ENCODE measurements at places on chromosomes 5 and 9.

DNA sequence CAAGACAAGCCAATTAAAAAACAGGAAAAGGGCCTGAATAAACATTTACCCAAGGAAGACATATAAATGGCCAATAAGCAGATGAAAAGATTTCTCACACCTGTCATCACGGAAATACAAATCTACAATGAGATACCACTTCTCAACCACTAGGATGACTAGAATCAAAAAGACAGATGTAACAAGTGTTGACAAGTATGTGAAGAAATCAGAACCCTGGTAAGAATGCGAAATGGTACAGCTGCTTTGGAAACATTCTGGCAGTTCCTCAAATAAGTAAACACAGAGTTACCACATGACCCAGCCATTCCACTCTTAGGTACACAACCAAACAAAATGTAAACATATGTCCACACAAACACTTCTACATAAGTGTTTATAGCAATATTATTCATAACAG, 32.5 kb downstream of the LEAP2 start:
- DNase-seq: no peak

GRCh38 chr5:172833372-172833685, 722 bp upstream of the ERGIC1 start:
- no peak for DNase-seq

DNA sequence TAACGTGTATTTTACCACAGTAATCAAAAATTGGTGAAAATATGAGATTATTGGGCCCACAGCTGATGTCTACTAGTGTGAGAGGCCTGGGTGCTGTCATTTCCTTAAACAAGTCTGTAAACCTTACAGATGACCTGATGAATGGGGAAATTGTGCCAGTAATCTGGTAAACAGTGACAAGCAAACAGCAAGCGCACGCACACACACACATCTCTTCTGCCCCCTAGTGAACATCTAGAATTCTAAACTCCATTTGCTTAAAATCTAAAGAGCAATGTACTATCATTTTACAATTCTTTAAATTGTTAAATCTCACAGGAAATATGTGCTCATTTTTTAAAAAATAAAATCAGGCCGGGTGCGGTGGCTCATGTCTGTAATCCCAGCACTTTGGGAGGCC, 7.5 kb upstream of the RAPGEF1 start:
- DNase-seq: no peak

DNA sequence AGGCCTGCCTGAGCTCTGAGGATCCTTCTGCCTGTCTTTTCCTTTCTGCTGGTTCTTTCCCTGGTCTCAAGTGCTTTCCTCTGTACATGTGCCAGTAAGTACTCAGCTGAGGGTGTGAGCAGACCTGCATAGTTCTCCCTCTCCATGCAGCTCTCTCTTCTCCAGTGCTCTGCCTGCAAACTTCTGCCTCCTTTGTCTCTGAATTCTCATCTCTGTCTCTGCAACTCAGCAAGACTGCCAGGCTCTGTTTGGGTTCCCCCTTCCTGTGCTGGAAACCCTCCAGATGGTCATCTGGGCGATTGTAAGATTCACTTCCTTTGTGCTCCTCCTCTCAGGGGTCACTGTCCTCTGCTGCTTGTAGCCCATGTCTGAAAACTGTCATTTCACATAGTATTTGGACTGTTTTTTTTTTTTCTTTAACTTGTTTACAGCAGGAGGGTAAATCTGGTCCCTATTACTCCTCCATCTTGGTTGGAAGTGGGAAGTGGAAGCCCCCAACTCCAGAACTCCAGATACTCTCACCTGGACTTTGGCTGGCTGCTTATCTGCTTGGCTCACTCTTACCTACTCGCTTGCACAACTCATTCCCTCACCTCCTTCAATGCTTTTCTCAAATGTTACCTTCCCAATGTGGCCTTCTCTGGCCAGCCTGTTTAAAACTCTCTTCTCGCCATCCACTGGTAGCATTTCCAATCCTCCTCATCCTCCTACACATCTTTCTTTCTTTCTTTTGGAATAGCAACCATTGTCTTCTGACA, 175.3 kb upstream of the TBC1D2 start:
- DNase-seq: no peak

DNA sequence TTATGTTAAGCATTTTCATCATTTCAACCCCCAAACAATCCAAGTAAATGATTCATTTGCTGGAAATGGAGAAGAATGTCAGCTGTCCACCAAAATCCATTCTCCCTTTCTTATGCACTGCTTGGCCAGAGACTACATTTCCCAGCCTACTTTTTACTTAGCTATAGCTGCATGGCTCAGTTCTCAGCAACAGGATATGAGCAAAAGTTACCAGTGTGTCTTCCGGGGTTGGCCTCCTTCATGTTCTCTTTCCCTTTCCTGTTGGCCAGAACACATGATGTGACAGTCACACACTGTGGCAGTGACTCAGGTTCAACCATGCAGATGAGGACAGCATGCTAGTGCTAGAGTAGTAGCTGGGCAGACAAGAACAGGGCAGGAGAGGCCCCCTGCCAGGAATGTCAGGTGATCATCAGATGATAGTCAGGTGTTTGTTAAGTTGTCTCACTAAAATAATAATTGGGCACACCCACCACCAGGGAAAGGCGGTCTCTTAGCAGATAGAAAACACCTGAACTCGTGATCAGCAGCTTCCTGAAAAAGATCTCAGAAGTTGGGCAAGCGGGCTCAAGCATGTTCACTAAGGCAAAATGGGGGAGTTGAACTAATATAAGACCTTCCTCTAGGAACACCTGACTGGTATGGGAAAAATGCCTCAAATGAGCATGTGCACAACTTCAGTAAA, 12.2 kb downstream of the GPR150 start:
- peak; percentile 75 for DNase-seq

DNA sequence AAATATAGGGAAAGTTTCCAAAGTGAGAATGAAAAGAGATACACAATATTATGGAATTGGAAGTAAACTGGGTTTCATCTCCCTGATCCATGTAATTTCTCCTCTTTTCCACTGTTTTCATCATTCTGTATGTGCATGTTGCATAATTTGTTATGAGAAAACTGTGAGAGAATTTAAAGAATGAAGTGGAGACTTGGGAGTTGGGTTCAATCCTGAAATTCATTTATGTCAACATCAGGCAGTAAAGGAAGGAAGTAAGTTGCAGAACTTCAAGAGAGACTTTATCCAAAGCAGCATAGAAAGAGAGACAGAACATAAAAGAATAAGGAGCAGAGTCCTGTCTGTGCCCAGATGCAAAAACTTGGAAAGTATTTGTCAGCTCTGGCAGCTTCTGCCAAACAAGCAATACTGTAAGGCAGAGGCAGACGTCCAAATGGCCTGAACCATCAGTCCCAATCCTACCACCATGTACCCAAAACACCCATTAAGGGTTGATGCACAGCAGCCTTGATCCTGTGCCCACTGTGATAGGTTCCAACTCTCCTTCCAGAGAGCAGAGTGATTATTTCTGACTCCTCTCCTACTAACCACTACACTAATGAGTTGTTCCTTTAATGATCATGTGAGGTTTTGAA, 425.3 kb upstream of the CDH6 start:
- no peak for DNase-seq

GRCh38 chr5:110836851-110837250, 98.0 kb downstream of the SLC25A46 start:
- no peak for DNase-seq

- no peak for DNase-seq
These were observed 114.2 kb downstream of the IRX1 start for GRCh38 chr5:3709717-3710348.

DNA sequence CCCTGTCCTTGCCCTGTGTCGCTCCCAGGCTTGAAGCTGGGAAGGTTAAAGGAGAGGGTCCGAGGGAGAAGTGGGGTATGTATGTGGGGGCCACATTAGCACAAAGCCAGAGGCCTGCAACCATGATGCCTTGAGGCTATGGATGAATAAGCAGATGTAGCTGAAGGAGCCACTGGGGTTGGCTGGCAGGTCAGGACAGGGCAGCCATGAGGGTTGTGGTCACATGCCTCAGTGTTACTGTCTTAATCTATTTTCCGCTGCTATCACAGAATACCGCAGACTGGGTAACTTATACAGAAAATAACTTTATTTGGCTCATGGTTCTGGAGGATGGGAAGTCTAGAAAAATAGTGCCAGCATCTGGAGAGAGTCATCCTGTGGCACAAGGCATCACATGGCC, 9.2 kb upstream of the GRHPR start:
- no peak for DNase-seq

- no peak for DNase-seq
These were observed 713.8 kb upstream of the MEF2C start for GRCh38 chr5:89596821-89597220.

- DNase-seq: no peak
These were observed 14.1 kb upstream of the MAP3K1 start for GRCh38 chr5:56801256-56801655.

- DNase-seq: no peak
These were observed 32.1 kb downstream of the TMEM252 start for GRCh38 chr9:68508547-68508946.

GRCh38 chr5:94992325-94992724, 292.6 kb downstream of the MCTP1 start:
- no peak for DNase-seq

- peak; percentile 29 for DNase-seq
These were observed 55.3 kb downstream of the ERAP1 start for GRCh38 chr5:96752341-96753016.

DNA sequence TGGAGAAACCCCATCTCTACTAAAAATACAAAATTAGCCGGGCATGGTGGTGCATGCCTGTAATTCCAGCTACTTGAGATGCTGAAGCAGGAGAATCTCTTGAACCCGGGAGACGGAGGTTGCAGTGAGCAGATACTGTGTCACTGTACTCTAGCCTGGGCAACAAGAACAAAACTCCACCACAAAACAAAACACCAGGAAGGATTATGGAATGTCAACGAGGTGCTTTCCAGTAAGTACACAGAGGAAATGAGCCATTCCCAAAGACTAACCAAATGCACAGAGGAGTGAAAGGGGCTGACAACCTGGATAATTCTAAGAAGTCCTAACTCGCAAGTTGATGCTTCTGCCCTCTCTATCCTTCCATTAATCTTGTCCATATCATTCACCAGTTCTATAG, 126.1 kb upstream of the RETREG1 start:
- no peak for DNase-seq

- DNase-seq: no peak
These were observed 174.9 kb upstream of the GPR151 start for GRCh38 chr5:146690880-146691355.

- no peak for DNase-seq
These were observed 1530.1 kb downstream of the MAT2B start for GRCh38 chr5:165035520-165035919.

GRCh38 chr5:135921388-135921787, 25.7 kb upstream of the IL9 start:
- no peak for DNase-seq

GRCh38 chr5:100668511-100668910, 133.3 kb downstream of the FAM174A start:
- no peak for DNase-seq

- no peak for DNase-seq
These were observed 34.3 kb downstream of the ZNF462 start for GRCh38 chr9:106897236-106897635.

GRCh38 chr5:143207058-143207457, 196.4 kb downstream of the NR3C1 start:
- DNase-seq: no peak

DNA sequence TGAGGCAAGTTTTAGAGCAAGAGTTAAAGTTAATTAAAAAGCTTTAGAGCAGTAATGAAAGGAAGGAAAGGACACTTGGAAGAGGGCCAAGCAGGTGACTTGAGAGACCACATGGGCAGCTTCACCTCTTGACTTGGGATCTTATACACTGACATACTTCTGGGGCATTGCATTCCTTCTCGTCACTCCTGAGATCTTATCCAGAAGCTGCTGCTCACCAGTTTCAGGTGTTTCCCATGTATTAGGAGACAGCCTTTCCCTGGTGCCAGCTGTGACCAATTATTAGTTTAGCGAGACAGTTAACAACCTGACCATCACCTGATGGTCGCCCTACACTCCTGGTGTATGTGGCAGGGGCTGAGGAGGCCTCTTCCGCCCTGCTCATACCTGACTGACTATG, 382.1 kb downstream of the KDM4C start:
- no peak for DNase-seq

DNA sequence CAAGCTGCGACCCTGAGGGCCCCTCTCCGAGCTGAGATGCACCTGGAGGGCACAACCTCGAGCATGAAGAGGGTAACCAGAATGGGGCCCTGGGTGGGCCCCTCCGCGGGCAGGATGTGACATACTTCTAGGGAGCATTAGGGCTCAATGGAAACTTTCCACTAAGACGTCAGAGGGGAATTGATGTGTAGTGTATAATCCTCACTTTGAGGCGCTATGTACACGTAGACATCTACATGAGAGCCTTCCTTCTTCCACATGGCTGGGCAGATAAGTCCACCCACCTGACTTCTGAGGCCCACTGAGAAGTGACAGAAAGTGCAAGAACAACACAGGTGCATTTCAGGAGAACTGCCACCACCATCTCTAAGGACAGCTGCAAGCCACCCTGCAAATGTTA, 61.0 kb downstream of the DAP start:
- no peak for DNase-seq

DNA sequence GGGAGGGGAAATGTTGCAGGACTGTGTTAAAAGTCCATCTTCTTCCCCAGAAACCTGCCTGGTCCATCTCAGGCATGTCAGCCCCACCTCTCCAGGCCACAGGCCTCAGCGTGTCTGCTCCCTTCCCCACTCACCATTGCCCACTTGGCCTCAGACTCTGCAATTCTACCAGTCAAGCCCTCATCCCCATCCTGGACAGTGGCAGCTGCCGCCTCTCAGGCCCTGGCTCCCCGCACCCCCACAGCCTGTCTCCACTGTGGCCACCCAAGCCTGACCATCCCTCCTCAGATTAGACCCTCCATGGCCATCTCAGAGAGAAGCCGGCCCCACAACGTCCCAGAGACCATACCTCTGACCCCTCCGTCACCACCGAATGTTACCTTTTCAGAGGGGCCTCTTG, 89.9 kb downstream of the BARX1 start:
- no peak for DNase-seq

- no peak for DNase-seq
These were observed 62.3 kb downstream of the GCNT1 start for GRCh38 chr9:76521244-76521681.

GRCh38 chr5:93336330-93337110, 244.5 kb downstream of the NR2F1-AS1 start:
- no peak for DNase-seq

DNA sequence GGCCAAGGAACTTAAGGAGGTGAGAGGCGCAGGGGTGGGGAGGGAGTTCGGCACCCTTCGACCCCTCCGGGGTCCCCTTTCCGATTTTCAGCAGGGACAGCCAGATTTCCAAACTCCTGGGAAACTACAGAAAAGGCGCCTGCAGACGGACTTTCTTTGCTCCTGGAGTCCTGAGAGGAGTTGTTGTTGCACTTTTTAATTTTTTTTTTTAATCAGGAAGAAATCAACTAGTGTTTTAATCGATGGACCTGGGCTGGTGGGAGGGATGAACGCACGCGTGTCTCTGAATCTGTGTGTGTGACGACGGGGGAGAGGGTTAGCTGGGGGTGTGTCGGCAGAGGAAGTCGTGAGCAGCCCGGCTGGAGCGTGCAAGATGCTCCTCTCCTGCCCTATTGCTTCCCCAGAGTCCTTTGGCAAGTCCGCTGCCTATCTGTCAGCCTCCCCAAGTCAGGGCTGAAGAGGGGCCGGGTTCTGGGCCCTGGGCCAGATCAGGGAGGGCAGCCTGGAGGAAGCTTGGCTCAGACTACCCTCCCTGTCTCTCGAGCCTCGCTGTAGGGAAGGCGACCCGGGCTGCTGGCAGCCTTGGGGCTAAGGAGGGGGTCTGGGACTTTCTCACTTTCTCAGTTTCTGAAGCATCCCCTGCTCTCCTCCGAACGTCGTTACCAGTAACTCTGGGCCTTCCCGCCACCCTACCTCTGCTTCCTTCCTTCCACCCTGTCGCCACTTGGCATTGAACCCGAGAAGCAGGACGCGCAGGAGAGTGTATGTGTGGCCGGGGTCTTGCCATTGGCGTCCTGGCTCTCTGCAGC, 731 bp downstream of the PRR16 start:
- DNase-seq: no peak

Measured in CD8-positive, alpha-beta memory T cell (primary cell).